Astrocyte of the hippocampus (primary cell): ENCODE measurements at places on chromosomes 7 and 10.
A peak's percentile ranks its signal among the peaks of the same experiment; 100 is the strongest.

- DNase-seq, result no peak
Observed at GRCh38 chr7:142690554-142691182, 58.6 kb upstream of the PRSS1 start.

DNA sequence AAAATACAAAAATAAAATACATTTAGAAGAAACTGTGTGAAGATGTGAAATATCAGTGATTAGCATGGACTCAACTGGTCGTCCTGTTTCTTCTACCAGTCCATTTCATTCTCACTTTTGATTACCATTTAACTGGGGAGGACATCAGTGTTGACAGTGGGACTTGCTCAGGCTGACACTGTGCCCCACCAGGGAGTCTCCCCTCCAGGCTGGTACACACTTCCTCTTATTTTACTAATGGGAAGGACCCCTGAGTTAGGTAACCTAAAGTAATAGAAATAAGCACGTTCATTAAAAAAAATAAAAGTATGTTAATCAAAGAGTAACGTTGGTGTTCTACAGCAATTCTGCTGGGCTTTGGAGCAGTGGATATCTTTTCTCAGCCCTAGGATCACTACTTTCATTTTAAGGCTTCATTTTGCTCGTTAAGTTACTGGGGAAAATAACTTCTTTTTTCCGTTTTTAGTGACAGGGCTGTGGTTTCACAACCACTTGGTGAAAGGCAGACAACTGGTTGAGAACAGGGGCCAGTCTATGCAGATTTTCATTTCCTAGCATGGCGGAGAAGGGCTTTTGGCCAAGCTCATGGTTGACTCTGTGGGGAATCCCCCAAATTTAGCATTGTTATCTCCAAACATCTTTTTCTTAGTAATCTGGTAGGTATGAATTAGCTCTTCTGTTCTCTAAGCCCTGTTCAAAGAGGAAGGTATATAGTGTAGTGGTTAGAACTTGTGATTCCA lies 2.1 kb downstream of the SNX10 start:
- no peak for DNase-seq

DNA sequence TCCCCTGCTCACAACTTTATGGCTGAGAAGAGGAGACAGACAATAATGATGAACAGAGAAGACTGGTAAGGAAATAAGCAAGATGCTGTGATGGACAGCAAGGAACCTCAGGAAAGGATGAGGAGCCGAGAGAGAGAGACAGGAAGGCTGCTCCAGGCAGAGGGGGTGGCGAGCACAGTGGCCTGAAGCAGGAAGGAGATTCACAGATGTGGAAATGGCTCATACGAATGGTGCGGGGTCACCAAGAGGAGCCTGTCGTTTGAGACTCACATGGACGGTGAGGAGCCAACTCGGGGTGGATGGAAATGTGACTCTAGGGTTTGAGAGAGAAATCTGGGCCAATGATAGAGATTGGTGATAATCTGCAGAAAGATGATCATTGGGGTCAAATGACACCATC lies 43.7 kb downstream of the KIAA1549 start:
- no peak for DNase-seq

DNA sequence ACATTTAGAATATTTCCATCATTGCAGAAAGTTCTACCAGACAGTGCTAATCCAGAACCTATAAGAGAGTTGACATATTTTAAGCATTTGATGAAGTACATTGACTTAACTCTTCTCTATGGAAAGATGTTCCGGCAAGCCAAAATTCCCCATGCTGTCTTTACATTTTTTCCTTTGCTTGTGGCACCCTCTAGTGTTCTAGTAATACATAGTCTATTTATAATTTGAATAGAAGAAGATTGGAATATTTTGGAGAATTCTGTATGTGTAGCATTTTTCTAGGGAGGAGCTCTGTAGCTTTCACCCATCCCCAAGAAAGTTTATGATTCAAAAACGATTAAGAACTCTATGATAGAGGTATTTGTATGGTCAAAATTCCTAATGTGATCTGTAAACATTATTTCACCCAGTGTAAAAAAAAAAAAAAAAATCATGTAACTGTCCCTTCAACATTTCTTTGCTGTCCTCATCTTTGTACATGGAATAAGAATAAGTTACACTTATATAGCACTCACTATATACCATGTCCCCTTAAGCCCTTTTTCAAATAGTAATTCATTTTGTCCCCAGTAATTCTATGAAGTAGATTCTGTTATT lies 33.2 kb downstream of the NRF1 start:
- DNase-seq, result peak; percentile 63

DNA sequence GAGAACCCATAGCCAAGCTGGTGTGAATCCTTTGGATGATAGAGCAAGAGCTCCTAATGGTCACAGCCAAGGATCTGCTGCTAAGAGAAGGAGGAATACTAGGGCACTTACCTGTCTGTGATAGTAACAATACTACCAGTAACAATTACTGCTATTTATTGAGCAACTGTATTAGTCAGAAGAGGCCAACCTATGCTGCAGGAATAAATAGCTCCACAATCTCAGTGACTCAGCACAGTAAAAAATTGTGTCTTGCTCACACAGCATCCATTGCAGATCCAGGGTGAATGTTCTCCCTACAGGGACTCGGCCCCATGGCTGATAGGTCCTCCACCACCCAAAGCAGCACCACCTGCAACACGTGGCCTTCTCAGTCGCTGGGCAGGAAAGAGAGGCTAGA lies 257.6 kb upstream of the ZMIZ1 start:
- DNase-seq, result no peak

GRCh38 chr10:80769700-80770160 lies 232.0 kb downstream of the SH2D4B start:
- DNase-seq, result no peak

- no peak for DNase-seq
Observed at GRCh38 chr7:83502636-83503035, 146.3 kb downstream of the SEMA3E start.

- DNase-seq, result peak; percentile 26
Observed at GRCh38 chr10:50625649-50626132, 1.9 kb upstream of the SGMS1 start.

- DNase-seq, result no peak
Observed at GRCh38 chr10:102280397-102281101, 35.2 kb downstream of the GBF1 start.

DNA sequence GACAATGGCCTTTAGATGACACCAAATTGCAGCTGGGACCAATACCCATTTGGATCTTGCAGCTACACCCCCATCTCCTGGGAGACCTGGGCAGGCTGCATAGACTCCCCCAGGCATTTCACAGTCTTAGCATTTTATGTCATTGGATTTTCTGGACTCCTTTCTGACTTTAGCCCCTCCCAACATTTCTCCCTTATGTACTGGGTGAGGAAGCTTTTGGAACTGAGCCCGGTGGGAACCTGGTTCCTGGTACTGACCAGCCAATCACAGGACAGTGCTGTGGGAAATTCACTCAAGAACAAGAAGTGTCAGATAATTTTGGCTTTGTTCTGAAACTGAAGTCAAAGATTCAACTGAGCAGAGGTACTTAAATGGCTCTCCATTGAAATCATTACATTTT lies 177.7 kb downstream of the ACTR3B start:
- peak; percentile 7 for DNase-seq

- peak; percentile 49 for DNase-seq
Observed at GRCh38 chr7:41005374-41005901, 697.5 kb downstream of the INHBA start.

DNA sequence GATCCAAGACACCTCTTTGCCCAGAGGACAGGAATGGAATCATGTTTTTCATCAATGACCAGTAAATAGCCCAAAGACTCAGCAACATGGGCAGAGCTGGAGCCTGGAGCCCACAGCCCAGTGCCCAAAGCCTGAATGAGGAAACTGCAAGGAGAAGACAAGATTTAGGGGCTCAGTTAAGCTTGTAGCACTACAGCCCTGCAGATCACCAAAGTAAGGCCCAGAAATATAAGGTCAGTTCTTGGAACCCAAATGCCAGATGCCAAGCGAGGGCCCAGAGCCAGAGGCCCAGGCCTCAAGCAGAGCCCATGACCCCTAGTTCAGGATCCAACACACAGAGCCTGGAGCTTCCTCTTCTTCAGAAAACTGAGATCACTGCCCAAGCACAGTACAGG lies 32.4 kb downstream of the MBL2 start:
- no peak for DNase-seq

DNA sequence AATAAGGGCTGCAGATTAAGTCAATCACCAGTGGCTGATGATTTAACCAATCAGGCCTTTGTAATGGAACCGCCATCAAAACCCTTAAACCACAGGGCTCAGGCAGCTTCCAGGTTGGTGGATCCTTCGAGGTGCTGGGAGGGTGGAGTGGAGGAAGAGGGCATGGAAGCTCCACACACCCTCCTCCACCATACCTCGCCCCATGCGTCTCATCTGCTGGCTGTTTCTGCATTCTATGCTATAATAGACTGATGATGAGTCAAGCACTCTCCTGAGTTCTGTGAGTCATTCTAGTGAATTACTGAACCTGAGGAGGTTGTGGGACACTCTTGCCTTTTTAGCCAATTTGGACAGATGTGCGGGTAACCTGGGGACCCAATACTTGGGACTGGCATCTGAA lies 43.9 kb downstream of the CHST15 start:
- DNase-seq, result peak; percentile 43

DNA sequence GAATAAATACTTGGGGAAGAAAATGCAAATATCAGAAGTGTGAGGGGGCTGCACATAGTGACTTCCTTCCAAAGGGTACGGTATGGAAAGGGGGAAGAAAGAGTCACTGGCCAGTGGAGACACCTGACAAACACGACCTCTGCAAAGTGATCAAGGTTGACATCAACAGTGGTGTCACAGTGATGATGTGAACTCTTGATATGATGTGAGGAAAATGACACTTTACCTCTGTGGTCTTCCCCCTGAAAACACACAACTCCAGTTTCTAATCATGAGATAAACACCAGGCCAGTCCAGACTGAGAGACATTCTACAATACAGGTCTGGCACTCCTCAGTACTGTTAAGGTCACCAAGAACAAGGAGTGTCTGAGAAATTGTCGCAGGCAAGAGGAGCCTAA lies 169.7 kb downstream of the BUB3 start:
- no peak for DNase-seq

- no peak for DNase-seq
Observed at GRCh38 chr10:132303361-132304115, 4.2 kb downstream of the STK32C start.

DNA sequence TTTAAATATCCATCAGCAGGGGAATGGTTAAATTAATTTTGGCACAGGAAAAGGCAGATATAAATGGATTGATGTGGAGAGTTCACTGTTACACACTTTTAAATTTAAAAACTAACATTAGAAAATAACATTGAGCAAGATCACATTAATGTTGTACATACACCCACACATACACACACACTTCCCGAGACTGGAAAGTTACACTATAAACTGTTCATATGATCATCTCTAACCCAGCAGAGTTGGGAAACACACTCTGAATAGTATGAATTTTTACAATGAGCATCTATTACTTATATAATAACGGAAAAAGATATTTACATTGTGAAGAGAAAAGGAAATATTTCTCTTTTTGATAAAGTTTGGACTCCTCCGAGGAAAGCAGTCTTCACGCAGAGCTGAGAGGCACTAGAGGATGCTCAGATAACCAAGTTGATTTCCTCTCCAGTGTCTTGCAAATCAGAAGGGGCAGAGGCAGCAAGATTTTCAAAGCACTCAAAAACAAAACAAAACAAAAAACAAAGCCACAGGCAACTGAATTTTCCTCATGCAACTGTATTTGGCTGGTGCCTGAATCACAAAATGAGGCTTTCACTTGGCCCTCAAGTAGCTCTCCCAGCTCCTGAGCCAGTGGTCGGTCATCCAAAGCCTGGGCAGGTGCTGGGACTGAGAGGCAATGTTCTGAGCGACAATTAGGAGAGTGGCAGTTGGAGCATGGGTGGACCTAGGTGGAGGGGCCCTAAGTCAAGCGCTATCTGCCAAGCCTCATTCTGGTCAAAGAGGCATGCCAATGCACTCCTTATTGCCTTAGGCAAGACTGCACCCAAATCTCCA lies 10.5 kb upstream of the GATAD1 start:
- no peak for DNase-seq

- DNase-seq, result no peak
Observed at GRCh38 chr7:29955799-29956486, 33.7 kb downstream of the SCRN1 start.

DNA sequence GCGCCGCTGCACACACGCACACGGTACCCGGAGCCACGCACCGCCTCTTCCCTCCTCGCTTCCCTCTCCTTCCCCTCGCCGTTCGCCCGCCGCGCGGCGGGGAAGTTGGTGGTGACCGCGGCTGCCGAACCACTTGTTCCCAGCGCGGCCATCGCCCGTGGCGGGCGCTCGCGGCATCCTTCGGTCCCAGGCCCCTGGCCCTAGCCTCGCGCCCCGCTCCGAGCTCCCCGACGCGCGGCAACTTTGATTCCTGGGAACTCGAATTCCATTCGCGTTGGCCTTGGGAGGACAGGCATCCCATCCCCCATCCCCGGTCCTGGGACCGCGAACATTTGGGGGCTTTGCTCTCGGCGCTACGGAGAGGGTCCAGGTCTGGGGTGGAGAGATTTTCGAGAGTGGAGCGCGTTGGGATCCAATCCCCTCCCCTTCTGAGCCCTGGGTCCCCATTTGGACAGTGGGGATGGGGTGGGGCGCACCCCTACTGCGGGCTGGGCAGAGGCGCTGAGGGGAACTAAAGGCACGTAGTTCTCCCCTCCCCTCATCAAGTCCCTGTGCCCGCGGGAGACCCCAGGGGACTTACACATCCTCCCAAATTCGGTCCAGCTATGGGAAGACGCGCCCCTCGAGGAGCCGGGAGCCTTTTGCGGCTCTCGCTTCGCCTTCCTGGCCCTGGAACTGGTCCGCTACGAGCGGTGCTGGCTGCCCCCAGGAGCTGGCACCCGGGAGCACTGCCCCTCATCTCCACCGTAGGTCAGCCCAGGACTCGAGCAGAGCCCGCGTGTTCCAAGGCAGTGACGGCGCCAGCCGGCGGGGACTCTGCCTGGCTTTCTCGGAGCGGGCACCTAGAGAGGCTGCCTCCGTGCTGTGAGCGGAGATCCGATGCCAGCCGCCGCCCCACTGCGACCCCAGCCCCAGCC lies 834 bp downstream of the CDH23 start:
- no peak for DNase-seq

DNA sequence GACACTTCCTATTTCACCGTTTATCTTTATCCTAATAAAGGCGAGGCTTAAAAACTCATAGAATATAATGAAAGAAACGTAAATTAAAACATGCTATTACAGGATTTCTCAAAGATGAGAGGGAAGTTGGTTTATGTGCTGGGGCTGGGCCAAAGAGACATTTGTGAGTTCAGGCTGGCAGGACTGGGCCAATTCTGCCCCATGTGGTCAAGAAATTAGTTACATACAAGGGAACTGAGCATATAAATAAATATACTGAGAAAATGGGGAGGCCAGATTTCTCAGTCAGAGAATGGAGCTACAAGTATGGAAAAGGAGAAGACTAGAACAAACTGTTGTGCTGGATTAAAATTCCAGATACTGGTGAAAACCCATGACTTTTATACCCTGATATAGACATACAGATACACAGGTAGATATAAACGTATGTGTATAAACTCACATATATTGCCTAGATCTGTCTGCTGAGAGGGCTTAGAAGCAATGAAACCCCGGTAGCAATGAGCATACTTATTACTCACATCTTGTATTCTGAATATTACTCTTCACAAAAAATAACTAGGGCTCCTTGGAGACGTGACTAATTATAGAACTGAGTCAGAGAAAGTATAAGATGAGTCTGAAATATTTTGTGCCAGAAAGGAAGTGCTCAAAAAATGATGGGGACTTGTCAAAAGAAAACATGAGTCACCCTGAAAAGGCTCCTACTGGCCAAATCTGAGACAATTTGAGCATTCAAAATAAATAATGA lies 155.7 kb upstream of the FGFR2 start:
- peak; percentile 44 for DNase-seq

- no peak for DNase-seq
Observed at GRCh38 chr7:86949052-86949778, 110.2 kb downstream of the ELAPOR2 start.
